ENCODE measurements at places on chromosomes 2 and 18. TPM values are rescaled to one million over a fixed set of nuclear protein-coding genes. Genes with fewer than 3 reads are reported as not detected.

The HOXD13 gene
- not detected for total RNA-seq

The SPP2 gene
- not detected for total RNA-seq

The LAMA1 gene
- total RNA-seq = 96.1 TPM

The RFX8 gene
- 0.44 TPM for total RNA-seq

The IL1RL2 gene
- not detected for total RNA-seq

The CSRNP3 gene
- total RNA-seq = 28.4 TPM

The SERTAD2 gene
- total RNA-seq = 16.8 TPM

The LINC00305 gene
- not detected for total RNA-seq

The ZC3H6 gene
- total RNA-seq = 7.9 TPM

The CHAC2 gene
- total RNA-seq = 7.8 TPM

The NEU4 gene
- total RNA-seq = 0.14 TPM

The RAPH1 gene
- total RNA-seq = 25.7 TPM

GRCh38 chr18:48869591-48869990, 81.2 kb downstream of the SMAD7 start:
- no peak overlapping the region for H3K27ac ChIP-seq
- H3K27me3 ChIP-seq = no peaks in the 10 kb centered on the region
- H3K36me3 ChIP-seq = no peaks in the 10 kb centered on the region
- peaks cover 11% of the 10 kb centered on the region for H3K4me1 ChIP-seq
- DNase-seq = no peak
- H3K4me3 ChIP-seq = no peak overlapping the region

DNA sequence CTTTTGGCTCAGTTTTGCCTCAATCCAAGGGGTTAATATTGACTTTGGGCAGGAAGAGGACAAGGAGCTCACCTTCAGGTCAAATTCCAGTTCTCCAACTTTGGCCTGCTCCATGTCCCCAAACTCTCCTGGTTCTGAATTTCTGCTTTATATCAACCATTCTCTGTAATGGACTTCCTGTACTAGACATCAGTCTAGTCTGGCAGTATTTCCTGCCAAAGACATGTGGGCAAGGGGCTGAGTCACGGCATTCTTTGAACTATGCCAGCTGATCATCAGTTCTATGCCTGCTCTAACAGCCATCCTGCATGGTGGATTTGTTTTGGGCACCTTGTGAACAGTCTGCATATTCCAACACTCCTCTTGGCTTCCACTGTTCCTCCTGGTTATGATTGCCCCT, 199.4 kb downstream of the ZEB2 start:
- no peak for DNase-seq
- H3K4me3 ChIP-seq = no peak overlapping the region
- H3K36me3 ChIP-seq = peaks cover 18% of the 10 kb centered on the region
- H3K4me1 ChIP-seq = peaks cover 8% of the 10 kb centered on the region
- H3K27me3 ChIP-seq = no peaks in the 10 kb centered on the region

- no peak overlapping the region for H3K4me3 ChIP-seq
- H3K27ac ChIP-seq = no peak overlapping the region
- DNase-seq = no peak
- no peaks in the 10 kb centered on the region for H3K27me3 ChIP-seq
These were observed 379.4 kb downstream of the CDH2 start for GRCh38 chr18:27797484-27797883.

DNA sequence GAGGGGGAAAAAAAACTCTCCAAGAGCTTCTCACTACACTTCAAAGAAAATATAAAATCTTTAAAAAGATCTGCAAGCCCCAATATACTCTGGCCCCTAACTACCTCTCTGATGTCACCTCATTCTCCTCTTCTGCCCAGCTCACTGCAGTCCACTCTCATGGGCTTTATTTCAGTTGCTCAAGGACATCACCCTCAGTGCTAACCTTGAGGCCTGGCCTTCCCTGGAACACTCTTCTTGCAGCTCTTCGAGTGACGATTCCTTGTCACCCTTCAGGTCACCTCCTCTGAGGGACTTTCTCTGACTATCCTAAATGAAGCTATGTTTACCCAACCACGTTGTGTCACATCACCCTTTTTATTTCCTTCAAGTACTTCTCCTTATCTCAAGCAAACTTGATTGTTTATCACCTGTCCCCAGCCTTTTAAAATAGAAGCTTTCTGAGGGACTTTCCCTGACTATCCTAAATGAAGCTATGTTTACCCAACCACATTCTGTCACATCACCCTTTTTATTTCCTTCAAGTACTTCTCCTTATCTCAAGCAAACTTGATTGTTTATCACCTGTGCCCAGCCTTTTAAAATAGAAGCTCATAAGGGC, 10.4 kb downstream of the RTTN start:
- H3K4me3 ChIP-seq = no peak overlapping the region
- H3K4me1 ChIP-seq = no peaks in the 10 kb centered on the region
- peaks cover 7% of the 10 kb centered on the region for H3K36me3 ChIP-seq
- no peaks in the 10 kb centered on the region for H3K27me3 ChIP-seq
- peak overlapping the region; percentile 65 for H3K27ac ChIP-seq
- no peak for DNase-seq

DNA sequence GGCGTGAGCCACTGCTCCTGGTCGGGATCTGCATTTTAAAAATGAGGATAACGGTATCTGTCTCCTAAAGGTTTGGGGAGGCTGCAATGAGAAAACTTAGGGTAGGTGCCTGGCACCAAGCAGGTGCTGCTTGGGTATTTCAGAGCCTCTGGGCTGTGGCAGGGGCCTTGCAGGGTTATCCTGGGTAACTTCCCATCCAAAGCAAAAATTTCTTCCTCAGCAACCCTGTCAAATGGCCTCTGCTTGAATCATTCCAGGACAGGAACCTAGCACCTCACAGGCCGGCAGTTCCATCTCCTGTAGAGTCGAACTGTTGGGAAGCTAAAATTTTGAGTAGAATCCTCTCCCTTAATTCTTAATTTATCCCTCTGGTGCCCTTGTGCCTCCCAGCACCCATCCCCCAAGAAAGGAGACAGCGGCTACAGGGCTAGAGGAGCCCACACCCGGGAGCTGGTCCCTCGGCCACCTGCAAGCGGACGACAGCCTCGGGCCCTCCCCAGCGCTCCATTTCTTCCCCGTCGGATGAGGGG, 868 bp downstream of the CGREF1 start:
- no peaks in the 10 kb centered on the region for H3K36me3 ChIP-seq
- peaks cover 74% of the 10 kb centered on the region for H3K27me3 ChIP-seq
- H3K4me3 ChIP-seq = no peak overlapping the region

DNA sequence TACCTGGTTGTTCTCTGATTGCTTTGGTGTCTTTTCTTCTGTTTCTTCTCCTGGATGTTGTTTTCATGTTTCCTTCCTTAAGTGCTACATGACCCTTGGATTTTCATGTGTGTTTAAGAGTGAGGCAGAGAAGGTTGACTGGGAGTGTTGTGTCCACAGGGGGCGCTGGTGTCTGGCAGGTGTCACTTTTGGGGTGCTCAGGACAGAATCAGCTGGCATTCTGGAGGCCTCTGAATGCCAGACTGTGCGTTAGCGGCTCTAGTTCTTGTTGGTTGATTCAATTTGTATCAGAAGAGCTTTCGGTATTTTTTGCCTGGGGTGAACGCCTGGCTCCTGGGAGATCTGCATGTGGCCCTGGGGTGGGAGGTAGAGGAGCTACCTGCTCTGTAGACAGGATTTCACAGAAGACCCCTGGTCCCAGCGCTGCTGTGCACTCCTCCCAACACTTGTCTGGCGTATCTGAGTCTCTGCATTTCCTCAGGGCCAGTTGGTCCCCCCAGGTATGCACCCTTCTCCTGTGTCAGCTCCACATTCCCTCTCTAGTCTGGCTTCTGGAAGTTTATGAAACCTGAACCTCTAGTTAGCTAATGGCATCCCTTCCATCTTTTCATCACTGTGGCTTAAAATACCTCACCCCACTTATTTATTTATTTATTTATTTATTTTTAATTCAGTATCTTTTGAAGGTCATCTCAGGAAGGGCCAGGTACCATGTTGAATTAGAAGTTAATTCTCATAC, 1.1 kb downstream of the GREB1 start:
- peaks cover 45% of the 10 kb centered on the region for H3K4me1 ChIP-seq
- H3K36me3 ChIP-seq = no peaks in the 10 kb centered on the region
- no peak overlapping the region for H3K4me3 ChIP-seq

- H3K36me3 ChIP-seq = peaks cover 2% of the 10 kb centered on the region
- H3K27ac ChIP-seq = no peak overlapping the region
- no peak overlapping the region for H3K4me3 ChIP-seq
- peaks cover 4% of the 10 kb centered on the region for H3K4me1 ChIP-seq
- no peaks in the 10 kb centered on the region for H3K27me3 ChIP-seq
- DNase-seq = no peak
These were observed 30.1 kb downstream of the TGIF1 start for GRCh38 chr18:3479978-3480509.

- peaks cover 5% of the 10 kb centered on the region for H3K36me3 ChIP-seq
- no peaks in the 10 kb centered on the region for H3K27me3 ChIP-seq
- H3K4me3 ChIP-seq = no peak overlapping the region
- DNase-seq = no peak
- H3K27ac ChIP-seq = peak overlapping the region; percentile 19
These were observed 61.2 kb downstream of the WDSUB1 start for GRCh38 chr2:159225025-159226016.

GRCh38 chr2:144922519-144922918, 402.6 kb upstream of the ZEB2 start:
- no peak overlapping the region for H3K4me3 ChIP-seq
- no peak for DNase-seq
- peaks cover 14% of the 10 kb centered on the region for H3K36me3 ChIP-seq
- H3K27me3 ChIP-seq = no peaks in the 10 kb centered on the region
- peaks cover 9% of the 10 kb centered on the region for H3K4me1 ChIP-seq

DNA sequence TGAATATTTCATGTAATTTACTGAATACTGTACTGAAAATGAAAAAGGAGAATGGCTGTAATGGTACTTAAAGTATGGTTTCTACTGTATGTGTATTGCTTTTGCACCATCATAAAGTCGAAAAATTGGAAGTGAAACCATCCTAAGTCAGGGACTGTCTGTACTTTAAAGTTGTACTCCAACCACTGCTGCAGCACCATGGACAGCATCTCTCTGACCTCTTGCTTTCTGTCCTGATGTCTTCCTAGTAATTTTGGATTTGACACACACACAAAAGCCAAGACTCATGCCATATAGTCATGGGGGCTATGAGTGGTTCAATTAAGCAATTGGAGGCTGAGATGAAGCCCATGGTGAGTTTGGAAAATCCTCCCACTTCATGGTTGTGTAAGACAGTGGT, 256.3 kb upstream of the PKDCC start:
- no peaks in the 10 kb centered on the region for H3K36me3 ChIP-seq
- H3K27ac ChIP-seq = no peak overlapping the region
- H3K4me3 ChIP-seq = no peak overlapping the region
- H3K4me1 ChIP-seq = peaks cover 2% of the 10 kb centered on the region
- peak; percentile 43 for DNase-seq
- H3K27me3 ChIP-seq = peaks cover 25% of the 10 kb centered on the region

DNA sequence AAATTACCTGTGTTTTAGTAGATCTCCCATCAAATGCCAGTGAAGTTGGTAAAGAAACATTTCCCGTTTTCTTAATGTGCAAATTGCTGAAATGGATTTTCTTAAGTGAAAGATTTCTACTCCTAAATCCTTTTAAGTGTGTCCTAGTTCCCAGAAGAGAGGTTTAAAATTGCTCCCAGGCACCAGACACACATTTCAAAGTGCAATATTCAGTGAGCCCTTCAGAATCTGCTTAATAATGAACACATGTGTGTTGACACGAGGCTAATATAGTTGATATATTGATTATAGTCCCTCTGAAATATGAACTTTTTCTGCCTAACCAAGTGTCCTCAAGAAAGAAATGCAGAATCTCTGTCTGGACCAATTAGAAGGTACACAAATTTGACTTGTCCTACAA, 861.7 kb upstream of the CNTNAP5 start:
- no peak overlapping the region for H3K27ac ChIP-seq
- H3K4me1 ChIP-seq = no peaks in the 10 kb centered on the region
- no peaks in the 10 kb centered on the region for H3K36me3 ChIP-seq
- no peak overlapping the region for H3K4me3 ChIP-seq
- H3K27me3 ChIP-seq = no peaks in the 10 kb centered on the region
- DNase-seq = no peak

- H3K27ac ChIP-seq = no peak overlapping the region
- H3K4me1 ChIP-seq = peaks cover 6% of the 10 kb centered on the region
- H3K36me3 ChIP-seq = no peaks in the 10 kb centered on the region
- H3K4me3 ChIP-seq = no peak overlapping the region
- H3K27me3 ChIP-seq = no peaks in the 10 kb centered on the region
These were observed 28.6 kb downstream of the ARID5A start for GRCh38 chr2:96565111-96565510.

- no peaks in the 10 kb centered on the region for H3K4me1 ChIP-seq
- H3K27me3 ChIP-seq = no peaks in the 10 kb centered on the region
- H3K36me3 ChIP-seq = peaks cover 5% of the 10 kb centered on the region
- DNase-seq = no peak
These were observed 23.1 kb downstream of the PASK start for GRCh38 chr2:241126201-241126611.

DNA sequence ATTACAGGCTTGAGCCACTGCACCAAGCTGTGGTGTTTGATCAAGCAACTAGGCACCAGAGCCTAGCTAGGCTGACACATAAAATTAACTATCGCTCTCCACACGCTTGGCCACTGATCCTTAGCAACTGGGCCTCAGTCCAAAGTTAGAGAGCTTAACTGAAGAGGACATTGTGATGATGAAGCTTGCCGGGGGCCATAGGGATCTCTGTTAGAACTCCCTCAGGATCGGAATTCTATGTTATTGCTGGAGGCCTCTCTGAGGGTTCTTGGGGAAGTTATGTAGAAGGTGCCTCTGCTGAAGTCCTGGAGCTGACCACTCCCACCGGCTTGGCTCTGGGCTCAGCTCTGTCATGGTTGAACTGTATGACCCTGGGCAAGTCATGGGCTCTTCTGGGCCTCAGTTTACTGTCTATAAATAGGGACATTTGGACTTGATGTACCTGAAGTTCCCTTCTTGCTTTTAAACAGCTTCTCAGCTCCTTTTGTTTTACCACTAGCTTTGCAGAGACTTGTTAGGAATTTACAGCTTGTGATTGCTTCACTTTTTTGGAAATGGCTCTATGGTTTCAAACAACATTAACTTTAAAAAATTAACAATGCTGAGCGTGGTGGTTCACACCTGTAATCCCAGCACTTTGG, 44.1 kb downstream of the GATA6 start:
- no peak overlapping the region for H3K4me3 ChIP-seq
- DNase-seq = no peak
- H3K27me3 ChIP-seq = no peaks in the 10 kb centered on the region
- H3K27ac ChIP-seq = no peak overlapping the region
- peaks cover 5% of the 10 kb centered on the region for H3K4me1 ChIP-seq

DNA sequence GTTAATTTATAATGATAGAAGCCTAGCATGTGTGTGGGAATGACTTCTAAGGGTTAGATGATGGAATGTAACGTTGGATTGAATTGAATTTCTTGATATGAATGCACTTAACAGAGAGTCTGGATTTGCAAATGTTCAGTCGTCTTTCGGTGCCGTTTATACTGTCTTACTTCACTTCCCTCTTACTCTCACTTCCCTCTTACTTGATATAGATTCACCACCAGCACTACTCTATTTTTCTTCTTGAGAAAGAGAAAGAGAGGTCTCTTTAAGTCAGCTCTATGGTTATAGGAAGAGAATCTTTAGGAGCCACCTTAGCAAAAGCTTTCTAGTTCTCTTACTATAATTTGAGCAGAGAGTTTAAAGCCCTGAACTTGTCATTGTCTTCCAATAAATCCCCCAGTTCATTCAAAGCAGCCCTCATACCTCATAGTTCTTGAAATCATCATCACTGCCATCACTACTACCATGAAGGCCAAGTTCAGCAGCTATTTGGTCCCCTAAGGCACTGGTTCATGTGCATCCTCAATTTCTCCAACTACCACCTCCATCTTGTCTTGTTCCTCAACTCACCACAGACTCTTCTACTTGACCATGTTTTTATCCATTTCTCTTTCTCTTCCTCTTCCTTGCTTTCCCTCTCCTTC, 501.7 kb upstream of the TCF4 start:
- no peaks in the 10 kb centered on the region for H3K36me3 ChIP-seq
- no peak for DNase-seq
- no peak overlapping the region for H3K27ac ChIP-seq
- H3K4me3 ChIP-seq = no peak overlapping the region

Data from neural crest cell (in vitro differentiated cells).